ENCODE measurements at places on chromosomes 4 and X. TPM values are rescaled to one million over a fixed set of nuclear protein-coding genes. Genes with fewer than 3 reads are reported as not detected.

Gene IL3RA
- 35.4 TPM for total RNA-seq

Gene NR3C2
- total RNA-seq = 5.0 TPM

Gene GABRB1
- total RNA-seq = not detected

GRCh38 chr4:108165586-108165985 is 3.1 kb downstream of the LEF1 start:
- H3K27me3 ChIP-seq = peaks cover 28% of the 10 kb centered on the region
- peaks cover 25% of the 10 kb centered on the region for H3K36me3 ChIP-seq
- peak overlapping the region; percentile 72 for H3K4me3 ChIP-seq
- H3K27ac ChIP-seq = peak overlapping the region; percentile 81

Gene PPEF2
- not detected for total RNA-seq

DNA sequence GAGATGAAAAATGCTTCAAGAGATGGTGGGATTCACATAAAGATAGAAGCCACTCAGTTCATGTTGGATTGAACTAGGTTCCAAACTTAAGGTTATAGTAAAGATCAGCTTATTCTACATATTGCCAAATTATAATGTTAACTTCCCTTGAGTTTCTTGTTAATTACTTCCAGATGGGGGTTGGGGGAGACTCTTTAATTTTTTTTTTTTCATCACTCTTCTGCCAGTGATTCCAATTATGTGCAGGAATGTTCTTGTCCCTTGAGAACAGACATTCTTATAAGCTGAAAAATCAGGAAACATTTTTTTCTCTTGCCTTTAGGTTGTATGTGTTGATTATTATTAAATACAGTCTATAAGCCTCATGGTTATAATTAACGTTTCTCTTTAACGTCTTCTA is 30.0 kb downstream of the MND1 start:
- no peak for DNase-seq
- no peaks in the 10 kb centered on the region for H3K27me3 ChIP-seq
- no peak overlapping the region for H3K4me3 ChIP-seq
- H3K36me3 ChIP-seq = peaks cover 37% of the 10 kb centered on the region
- peaks cover 7% of the 10 kb centered on the region for H3K4me1 ChIP-seq

DNA sequence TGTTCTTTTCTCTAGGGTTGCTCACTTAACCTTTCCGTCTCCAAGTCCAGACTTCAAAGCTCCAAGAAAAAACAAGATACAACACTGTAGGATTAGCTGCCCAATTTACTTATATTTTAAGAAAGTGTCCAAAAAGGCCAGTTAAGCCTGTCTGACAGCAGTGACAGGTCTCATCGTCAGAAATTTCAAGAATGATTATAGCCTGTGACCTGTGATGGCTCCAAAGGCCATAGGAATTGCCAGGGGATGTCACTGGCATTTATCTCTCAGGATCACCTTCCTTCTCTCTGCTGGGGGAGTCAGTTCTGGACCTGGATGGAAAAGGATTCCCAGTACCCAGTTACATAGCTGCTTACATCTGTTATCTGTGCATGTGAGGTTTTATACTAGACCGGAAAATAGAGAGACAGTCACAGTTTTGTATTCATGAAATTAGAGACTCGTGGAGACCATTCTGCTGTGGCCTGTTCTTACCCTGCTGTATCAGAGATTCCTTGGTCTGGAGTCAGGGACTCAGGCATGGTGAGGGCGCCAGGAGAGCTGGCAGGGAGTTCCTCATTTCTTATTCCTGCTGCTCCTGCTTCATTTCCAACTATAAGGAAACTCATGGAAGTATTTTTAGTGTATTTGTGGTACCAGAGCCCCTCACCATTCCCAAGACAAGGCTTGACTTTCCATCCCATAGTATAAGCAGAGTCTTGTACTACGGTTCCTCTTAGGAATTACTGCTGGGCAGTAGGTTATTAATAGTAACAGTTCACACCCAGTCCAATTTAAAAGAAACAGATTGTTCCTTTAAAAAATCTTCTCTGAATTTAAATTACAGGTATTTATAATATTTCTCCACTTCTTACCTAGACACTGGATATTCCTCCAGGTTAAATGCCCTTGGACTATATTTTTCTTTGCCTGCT is 220.8 kb downstream of the SHROOM3 start:
- peaks cover 4% of the 10 kb centered on the region for H3K27me3 ChIP-seq
- no peak overlapping the region for H3K4me3 ChIP-seq
- H3K27ac ChIP-seq = no peak overlapping the region

Gene SLC6A14
- total RNA-seq = not detected

GRCh38 chr4:119014658-119015057 is 121.0 kb upstream of the MYOZ2 start:
- H3K36me3 ChIP-seq = no peaks in the 10 kb centered on the region
- H3K27ac ChIP-seq = no peak overlapping the region
- no peak for DNase-seq
- H3K4me1 ChIP-seq = no peaks in the 10 kb centered on the region

DNA sequence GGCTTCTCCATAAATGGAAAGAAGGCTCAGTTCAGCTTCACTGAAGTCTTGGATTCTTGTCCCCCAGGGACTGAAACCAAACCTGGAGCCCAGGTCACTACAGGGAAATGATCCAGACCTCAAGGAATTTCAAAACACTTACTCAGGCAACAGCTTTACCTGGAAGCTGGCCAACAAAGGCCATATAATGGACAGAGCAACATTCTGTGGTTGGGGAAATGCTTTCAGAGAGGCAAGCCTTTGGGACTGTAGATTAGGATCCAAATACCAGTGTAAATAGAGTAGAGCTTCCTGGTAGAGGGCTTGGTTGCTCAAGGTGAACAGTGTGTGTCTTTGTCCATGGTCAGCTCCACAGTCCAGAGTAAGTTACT is 57.0 kb upstream of the PROM1 start:
- no peak for DNase-seq
- H3K27ac ChIP-seq = no peak overlapping the region
- no peak overlapping the region for H3K4me3 ChIP-seq
- no peaks in the 10 kb centered on the region for H3K36me3 ChIP-seq

GRCh38 chr4:166230841-166231240 is 357.8 kb downstream of the TLL1 start:
- H3K27ac ChIP-seq = no peak overlapping the region
- no peaks in the 10 kb centered on the region for H3K36me3 ChIP-seq
- DNase-seq = no peak
- no peaks in the 10 kb centered on the region for H3K27me3 ChIP-seq

DNA sequence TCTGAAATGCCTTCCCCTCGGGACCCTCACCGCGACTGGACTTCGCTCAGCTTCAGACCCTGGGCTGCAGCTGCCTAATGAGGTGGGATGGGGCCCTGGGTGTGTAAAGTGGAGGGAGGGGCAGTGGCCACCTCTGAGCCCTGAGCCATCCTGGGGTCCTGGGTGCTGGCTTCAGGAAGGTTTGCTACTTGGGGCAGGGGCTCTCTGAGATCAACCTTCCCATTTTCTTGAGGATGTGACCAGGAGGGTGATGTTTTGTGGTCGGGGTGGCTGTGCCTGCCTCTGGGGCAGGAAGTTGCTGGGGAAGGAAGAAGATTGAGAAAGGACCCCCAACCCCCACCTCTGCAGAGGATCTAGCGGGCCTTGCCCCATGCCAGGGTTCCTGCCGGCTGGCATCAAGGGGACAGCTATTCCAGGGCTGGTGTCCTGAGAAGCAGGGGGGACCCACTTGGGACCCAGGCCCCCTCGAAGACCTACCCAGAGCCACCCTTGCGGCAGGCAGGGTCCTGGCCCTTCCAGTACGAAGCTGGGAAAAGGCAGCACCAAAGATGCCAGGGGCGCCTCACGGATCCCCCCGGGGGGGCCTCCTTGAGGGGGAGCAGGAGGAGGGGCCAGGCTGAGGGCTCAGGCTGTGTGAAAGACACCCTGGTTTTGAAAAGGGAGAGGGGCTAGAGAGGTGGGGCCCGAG is 6.5 kb downstream of the SH3BP2 start:
- DNase-seq = no peak
- peak overlapping the region; percentile 90 for H3K27ac ChIP-seq
- peaks cover 62% of the 10 kb centered on the region for H3K4me1 ChIP-seq
- H3K27me3 ChIP-seq = no peaks in the 10 kb centered on the region
- no peaks in the 10 kb centered on the region for H3K36me3 ChIP-seq
- H3K4me3 ChIP-seq = peak overlapping the region; percentile 84

DNA sequence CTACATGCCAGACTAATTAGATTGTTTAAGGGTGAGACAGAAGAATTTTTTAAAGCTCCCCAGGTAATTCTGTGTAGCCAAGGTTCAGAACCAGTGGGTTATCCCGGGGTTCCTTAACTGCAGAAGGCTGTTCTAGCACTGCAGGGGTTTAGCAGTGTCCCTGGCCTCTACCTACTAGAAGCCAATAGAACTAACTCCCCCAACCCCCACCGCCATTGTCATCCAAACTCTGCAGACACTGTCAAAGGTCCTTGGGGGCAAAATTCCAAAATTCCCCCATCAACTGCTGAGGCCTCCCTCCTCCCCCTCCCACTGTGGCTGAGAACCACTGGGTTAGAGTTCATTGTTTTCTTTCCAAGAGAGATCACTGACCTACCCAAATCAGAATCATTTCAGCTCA is 66.4 kb downstream of the MOSPD2 start:
- no peak for DNase-seq
- H3K4me1 ChIP-seq = peaks cover 1% of the 10 kb centered on the region
- no peak overlapping the region for H3K4me3 ChIP-seq
- H3K27ac ChIP-seq = no peak overlapping the region

- DNase-seq = no peak
- H3K36me3 ChIP-seq = no peaks in the 10 kb centered on the region
- no peak overlapping the region for H3K4me3 ChIP-seq
These were observed 30.5 kb downstream of the CXCL8 start for GRCh38 chr4:73770917-73771316.

- no peak overlapping the region for H3K4me3 ChIP-seq
- no peaks in the 10 kb centered on the region for H3K36me3 ChIP-seq
- H3K27me3 ChIP-seq = peaks cover 7% of the 10 kb centered on the region
- no peaks in the 10 kb centered on the region for H3K4me1 ChIP-seq
These were observed 64.0 kb downstream of the SMAD1 start for GRCh38 chr4:145545538-145546174.

Gene TLR10
- 0.40 TPM for total RNA-seq

- H3K4me3 ChIP-seq = no peak overlapping the region
- no peak for DNase-seq
- no peaks in the 10 kb centered on the region for H3K4me1 ChIP-seq
These were observed 331.1 kb downstream of the GRID2 start for GRCh38 chr4:92634882-92635281.

DNA sequence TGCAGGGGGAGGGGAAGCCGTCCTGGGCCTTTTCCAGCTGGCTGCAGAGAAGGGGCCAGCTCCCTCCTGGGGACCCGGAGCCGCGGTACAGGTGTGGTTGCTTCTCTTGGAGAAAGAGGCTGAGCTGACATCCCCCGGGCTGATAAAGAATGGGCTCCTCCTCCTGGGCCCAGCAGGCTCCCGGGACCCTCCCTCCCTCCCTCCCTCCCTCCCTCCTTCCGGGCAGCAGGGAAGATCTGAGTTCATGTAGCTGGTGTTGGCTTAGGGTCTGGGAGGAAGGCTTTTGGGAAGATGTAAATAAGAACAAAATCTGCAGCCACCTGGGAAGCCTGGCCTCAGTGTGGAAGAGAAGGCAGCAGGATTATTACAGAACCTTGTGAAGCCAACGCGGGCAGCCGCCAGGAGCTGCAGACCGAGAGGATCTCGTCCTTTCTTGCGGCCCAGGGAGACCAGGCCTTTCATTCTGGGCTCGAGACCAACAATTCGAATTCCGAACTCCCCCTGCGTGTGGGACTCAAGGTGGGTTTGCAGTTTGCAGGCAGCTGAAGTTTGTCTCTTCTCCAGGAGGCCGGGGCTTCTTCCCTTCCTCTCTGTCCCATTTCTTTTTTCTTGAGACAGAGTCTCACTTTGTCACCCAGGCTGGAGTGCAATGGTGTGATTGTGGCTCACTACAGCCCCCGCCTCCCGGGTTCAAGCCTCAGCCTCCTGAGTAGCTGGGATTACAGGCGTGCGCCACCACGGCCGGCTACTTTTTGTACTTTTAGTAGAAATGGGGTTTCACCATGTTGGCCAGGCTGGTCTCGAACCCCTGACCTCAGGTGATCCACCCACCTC is at the start of gene PLCXD1:
Gene PLCXD1 (plus strand): TSS at position 216 of the 834 bp plus-strand sequence. CDS start 2,807 bp downstream, outside the sequence.
- H3K4me3 ChIP-seq = peak within 1 kb of the TSS; percentile 67
- peaks cover 34% of the 10 kb centered on the region for H3K4me1 ChIP-seq
- no peak for DNase-seq
- H3K27me3 ChIP-seq = no peaks in the 10 kb centered on the region
- peaks cover 16% of the 10 kb centered on the region for H3K36me3 ChIP-seq
- peak within 1 kb of the TSS; percentile 63 for H3K27ac ChIP-seq

DNA sequence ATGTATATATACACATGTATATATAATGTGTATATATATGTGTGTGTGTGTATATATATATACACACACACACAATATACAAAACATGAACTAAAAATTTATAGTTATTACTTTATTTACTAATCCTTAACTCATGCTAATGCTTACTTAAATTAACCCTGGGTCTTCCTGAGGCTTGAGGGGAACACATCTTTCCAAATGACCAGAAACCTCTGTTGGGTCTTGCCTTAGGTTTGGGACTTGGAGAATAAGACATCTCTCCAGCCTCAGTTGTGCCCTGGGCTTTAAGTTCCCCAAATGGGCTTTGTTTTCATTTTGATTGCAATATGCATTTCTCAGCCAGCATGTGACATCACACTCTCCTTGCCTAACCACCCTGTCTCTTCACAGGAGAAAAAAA is 7.7 kb downstream of the GEMIN8 start:
- peaks cover 5% of the 10 kb centered on the region for H3K4me1 ChIP-seq
- no peaks in the 10 kb centered on the region for H3K27me3 ChIP-seq
- peaks cover 6% of the 10 kb centered on the region for H3K36me3 ChIP-seq

Gene ARSJ
- not detected for total RNA-seq

All from activated CD4-positive, alpha-beta memory T cell treated with anti-CD3 and anti-CD28 coated beads, Interleukin-2, amount 10 ng/mL, durations not matched to agents 7 days and 5 days (primary cell).